Pancreas (tissue), 10 donors: ENCODE measurements at places on chromosomes 12 and 14.

DNA sequence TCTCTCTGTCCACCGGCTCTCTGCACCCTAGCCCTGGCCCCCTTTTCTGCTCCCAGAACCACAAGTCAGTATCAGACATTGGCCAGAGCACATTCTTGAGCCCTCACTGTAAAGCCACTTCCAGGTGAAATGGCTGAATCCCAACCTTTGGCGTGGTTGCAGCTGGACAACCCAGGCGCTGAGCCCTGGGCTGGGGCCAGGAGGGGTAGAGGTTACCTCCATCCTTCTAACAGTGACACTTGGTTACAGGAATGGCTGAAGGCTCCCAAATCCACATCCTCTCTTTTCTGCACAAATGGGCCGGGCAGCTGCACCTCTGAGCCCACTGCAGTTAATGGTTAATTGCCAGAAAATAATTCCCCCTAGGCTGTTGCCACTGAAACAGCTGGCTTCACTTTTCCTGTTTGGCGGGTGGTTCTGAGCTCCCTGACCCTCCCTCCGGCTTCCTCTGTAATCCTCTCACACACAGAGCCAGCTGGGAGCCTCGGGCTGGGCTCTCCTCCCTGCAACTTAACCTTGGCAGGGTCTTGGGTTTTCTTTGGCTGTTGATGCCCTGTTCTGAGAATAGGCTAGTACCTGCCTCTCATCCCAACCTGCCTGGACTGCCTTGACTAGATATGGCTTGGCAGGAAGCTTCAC lies 44.1 kb downstream of the TSPAN11 start:
- DNase-seq: no peak

- no peak for DNase-seq
Measured at GRCh38 chr12:19643635-19644034, 204.3 kb downstream of the AEBP2 start.

GRCh38 chr14:75979648-75980565 lies 1.9 kb downstream of the TGFB3 start:
- no peak for DNase-seq

- DNase-seq: no peak
Measured at GRCh38 chr14:55901291-55901690, 216.9 kb upstream of the PELI2 start.

DNA sequence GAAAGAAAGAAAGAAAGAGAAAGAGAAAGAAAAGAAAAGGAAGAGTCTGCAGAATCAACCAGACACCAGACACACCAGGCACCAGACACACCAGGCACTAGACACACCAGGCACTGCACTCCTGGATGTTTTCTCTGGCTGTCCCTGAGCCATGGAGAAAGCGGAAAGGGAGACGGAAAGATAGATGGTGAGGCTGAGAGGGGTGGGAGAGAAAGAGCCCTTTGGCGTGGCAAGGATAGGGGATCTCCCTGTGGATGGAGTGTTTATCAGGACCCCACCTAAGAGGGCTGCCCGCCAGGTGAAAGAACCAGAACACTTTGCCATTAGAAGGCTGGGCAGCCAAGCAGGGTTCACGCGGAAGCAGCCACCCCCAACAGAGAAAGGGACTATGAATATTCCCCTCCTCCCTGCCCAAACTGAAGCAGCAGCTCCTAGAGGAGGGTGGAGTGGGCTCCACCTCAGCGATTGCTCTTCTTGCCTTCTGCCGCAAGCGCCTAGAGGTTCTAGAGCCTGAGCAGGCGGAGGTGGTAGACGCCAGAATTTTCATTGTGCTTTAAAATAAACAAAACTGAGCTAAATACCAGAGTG lies 13.4 kb downstream of the ST8SIA1 start:
- DNase-seq: no peak

GRCh38 chr12:131796754-131797587 lies 31.2 kb upstream of the MMP17 start:
- no peak for DNase-seq

DNA sequence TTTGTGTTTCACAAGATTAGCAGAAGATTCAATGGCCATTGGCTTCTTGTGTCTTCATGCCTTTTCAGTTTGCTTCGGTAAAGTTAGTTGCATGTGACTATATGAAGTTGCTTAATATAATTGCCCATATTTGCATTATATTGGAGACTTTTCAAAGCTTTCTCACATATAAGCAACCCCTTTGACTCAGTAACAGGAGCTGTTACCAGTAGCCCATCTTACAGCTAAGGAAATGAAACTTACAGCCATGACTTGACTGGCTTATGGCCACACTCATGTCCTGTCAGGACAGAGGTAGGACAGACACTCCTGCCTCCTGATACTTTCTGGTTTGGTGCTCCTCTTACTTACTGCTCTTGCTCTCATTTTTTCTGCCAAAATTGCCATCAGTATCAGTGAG lies 1082.1 kb downstream of the BCL11B start:
- no peak for DNase-seq

DNA sequence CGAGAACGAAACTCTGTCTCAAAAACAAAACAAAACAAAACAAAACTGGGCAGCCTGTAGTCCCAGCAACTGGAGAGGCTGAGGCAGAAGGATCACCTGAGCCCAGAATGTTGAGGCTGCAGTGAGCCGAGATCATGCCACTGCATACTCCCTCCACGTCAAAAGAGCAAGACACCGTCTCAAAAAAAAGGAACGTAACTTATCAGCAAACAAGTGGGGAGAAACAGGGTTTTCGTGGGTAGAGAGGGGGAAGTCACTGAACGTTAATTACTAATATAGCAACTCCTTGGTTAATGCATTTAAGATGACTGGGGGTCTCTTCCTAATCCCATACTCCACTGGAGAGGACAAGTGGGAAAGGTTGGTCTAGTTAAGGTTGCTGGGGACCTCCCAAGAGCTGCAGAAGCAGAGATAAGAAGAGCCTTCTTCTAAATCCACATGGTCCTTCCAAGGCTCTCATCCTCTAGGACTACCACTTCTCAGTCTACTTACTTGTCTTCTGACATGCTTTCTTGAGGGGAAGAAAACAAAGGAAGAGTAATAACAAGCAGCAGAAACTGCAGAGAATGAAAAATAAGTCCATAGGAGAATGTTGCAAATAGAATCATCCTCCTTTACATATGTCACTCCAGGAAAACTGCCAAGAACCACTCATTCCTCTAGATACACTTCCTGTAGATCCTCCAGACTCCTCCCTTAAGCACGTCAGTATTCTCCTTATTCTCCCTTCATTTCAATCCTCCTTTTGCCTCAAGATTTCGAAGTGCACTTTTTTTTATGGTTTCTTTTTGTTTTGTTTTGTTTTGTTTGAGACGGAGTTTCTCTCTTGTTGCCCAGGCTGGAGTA lies 5.8 kb downstream of the NUMB start:
- no peak for DNase-seq

- DNase-seq: peak; percentile 28
Measured at GRCh38 chr12:64679487-64680001, 69.2 kb downstream of the RASSF3 start.

DNA sequence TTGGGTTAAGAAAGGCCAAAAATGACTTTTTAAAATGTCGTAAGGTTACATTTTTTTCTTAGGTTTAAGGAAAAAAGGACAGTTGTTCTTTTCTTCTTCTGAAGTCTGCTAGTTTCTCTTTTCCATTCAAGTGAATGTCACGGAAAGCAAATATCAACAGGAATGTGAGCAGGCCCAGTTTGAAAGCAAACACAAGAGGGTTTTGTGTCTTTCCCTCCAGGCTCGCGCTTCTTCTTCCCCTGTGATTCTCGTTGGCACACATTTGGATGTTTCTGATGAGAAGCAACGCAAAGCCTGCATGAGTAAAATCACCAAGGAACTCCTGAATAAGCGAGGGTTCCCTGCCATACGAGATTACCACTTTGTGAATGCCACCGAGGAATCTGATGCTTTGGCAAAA lies 85.4 kb downstream of the LRRK2 start:
- no peak for DNase-seq

DNA sequence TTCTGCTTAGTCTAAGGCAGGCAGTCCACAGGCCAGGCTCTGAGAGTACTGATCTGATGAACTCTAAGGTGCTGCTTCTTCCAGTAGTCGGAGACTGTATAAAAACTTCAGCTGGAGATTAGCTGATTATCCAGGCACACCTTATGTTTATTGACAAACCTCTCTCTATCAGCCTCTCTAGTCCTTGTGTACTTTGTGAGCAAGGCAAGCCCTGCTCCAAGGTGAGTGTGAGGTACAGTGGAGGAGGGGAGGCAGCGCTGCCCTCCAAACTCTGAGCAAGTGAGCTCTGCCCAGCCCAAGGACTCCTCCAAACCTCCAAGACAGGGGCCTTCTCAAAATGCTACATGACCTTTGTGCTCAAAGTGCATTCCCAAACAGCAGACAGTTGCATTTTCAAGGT lies 95.9 kb upstream of the CDKN3 start:
- DNase-seq: no peak
